NCI-H2081 (cell line): ENCODE measurements at places on chromosomes 4 and X.

DNA sequence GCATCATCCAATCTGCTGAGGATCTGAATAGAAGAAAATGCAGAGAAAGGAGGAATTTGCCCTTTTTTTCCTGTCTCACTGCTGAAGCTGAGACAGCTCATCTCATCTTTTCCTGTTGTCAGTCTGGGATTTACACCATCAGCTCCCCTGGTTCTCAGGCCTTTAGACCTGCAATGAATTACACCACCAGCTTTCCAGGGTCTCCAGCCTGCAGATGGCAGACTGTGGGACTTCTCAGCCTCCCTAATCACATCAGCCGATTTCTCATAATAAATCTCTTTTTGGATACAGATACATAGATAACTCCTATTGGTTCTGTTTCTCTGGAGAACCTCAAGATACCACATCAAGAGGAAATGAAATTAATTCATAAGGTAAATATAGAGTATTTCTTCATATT, 134.6 kb upstream of the MAB21L2 start:
- no peak for DNase-seq

DNA sequence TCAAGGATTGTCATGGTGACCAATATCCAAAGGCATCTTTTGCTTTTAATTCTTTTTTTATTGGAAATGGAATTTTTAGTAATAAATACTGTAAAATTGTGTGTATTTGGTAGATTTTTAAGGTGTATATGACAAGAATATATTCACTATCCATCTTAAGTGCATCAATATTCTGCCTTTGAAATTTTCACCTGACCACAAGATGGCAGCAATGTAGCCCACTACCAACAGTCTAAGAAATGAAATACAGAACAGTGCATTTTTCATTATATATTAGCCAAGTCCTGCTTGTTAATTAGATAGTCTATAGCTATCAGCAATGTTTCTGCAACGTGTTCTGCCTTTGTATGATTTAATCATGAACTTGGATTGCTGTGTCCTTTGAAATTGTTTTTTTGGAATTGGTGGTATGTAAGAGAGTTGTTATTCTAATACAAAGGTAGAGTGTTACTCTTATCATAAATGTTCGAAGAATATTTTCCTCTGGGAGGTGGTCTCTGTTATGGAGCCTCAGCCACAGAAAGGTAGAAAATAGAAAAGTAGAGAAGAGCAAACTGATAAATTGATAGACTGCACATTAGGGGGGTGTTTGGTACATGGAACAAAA, 38.2 kb downstream of the HPGDS start:
- peak; percentile 20 for DNase-seq

DNA sequence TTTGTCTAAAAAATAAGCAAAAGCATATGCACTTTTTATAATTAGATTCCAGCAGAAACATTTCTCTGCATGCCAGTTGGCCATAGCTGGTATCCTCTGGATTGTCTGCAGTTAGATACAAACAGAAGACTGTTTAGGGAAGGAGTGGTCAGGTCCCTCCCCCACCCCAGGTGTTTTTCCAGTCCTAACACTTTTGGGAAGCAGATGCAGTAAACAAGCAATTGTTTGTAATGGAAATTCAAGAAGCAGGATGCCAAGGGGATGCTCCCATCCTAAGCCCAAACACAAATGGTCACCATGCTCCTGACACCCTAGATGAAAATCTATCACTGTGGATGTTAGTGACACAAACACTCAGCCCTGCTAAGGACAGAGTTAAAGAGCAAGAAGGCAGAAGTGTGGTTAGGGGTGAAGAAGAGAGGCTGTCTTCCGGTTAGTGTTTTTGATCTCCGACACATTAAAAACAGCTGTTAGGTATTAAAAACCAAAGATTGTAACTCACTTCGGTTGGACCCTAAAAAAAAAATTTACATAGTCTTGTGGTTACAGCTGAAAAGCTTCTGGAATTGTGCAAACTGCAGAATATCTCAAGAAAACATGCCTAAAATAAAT, 7.9 kb downstream of the LEF1 start:
- no peak for DNase-seq

DNA sequence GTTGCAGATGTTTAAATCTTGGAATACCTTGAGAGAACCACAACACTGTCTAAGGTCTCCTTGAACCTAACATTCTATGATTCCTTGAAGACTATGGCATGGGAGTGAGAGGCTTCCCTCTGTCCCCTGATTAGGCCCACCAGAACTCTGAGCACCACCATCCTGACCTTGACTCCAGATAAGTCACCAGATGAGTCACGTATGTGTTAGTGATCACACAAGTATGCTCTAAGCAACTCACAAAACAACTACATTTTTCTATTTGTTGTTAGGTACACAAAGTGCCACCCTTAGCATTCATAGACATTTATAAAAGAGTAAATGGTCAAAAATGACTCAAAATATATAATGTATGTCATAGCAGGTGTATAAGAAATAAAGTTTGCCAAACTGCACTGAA, 252.9 kb upstream of the CXXC4 start:
- DNase-seq = no peak

DNA sequence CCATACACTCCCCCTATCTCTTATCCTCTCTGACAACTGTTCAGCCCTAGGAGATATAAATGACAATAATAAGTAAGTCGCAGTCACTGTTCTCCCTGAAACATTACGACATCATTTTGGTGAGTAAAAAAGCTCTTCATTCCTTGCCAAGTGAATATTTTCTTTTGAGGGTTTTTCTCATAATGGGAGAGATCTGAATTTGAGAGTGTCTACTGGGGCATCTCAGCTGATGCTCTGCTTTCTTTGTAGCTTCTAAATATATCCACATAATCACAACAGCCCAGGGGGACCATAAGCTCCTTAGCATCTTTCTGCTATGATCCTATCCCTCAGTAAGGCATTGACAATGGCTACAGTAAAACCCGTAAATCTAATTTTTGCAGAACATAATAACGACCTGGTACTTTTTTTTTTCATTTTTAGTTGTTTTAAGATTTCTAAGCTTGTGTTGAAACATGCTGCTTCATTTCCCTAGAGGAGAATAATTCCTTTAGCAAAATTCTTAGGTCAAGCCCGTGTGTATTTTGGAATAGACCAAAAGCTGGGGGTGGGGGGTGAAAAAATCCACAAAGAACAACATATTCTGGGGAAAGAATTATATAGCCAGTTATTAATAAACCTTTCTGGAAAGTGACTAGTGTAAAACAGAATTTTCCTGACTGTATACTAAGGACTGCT, 78.1 kb upstream of the GPM6B start:
- DNase-seq = no peak

DNA sequence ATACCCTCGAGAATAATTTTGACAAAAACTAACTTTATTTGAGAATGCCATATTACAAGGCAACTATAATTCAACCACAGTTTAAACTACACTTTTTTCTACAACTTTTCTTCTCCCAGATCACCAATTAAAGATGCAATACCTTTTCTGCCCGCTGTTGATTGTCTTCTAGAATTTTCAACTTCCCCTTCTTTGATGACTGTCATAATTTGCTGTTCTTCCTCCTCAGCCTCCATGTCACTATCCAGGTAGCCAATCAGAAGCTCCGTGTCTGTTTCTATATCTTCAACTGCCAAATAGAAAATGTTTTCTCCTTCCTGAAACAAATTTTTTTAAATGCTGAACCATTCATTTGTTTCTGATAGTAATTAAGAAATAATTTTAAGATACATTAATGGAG, 101.5 kb downstream of the PRDM5 start:
- no peak for DNase-seq

DNA sequence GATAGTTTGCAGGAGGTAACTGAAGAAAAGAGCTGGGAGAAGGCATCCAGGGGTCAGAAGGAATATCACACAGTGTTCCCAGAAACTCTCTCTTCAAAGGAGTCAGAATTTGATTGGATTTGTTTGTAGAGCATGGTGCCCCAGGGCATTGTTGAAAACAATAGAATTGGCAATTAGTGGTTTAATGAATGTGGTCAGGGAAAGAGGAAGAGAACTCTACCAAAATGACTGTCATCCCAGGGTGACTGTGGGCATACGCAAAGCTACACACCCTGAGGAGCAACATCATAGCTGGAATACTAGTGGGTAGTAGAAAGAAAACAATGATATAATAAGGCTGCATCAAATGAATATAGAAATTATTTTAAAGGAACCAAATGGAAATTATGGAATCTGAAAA, 21.5 kb downstream of the TNIP2 start:
- DNase-seq = no peak

DNA sequence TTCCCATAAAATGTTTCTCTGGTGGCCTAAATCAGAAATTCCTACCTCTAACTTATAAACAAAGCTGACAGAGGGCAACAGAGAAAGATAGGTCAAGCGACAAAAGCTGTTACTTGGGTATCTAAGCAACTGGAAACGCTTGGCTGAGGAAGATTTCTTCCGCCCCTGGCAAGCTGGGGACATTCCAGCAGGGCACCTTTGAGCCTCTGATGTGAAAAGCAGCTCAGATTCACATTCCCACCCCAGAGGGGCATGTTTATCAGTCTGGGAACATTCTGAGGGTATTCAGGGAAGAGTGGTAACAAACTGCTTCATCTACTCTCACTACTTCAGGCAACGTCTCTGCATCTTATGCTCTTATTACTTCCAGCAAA, 3.5 kb upstream of the CDS1 start:
- DNase-seq = no peak

GRCh38 chrX:123923211-123923610, 38.3 kb upstream of the STAG2 start:
- DNase-seq = no peak

GRCh38 chr4:10063544-10064300, 42.4 kb upstream of the SLC2A9 start:
- peak; percentile 48 for DNase-seq

DNA sequence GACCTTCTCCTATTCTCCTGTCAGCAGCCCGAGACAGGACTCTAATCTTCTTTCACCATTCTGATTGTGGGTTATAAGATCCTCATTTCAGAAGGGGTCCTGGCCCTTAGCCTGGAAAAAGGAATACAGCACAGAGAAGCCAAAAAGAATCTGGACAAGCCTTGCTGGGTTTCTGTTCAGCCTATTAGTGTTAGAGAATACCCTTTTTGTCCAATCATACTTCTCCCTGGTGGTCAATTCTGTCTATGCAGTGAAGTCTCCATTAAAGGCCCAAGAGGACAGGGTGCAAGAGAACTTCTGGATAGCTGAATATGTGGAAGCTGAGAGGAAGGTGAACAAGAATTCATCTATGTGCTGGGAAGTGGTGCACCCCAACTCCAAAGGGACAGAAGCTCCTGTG, 105.7 kb upstream of the AGA start:
- no peak for DNase-seq

GRCh38 chr4:183808097-183808456, 97.0 kb upstream of the STOX2 start:
- no peak for DNase-seq

DNA sequence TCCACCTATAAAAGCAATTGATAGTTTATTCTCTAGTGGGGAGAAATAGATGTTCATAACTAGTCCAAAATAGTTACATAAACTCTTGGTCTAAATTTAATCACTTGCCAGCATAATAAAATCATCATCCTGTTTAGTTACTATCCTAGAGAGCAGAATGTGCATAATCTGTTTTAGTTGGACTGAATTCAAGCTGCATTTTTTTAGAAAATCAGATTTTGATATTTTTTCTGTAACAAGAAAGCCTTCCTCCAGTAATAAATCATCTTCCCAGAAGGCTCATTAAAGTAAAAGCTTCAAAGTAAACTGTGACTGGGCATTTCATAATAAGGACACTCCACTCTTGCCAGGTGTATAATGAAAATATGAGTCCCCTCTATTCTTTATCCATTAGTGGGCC, 453.1 kb downstream of the TRAM1L1 start:
- DNase-seq = no peak

GRCh38 chr4:52843958-52844357, 18.2 kb upstream of the RASL11B start:
- DNase-seq = no peak

DNA sequence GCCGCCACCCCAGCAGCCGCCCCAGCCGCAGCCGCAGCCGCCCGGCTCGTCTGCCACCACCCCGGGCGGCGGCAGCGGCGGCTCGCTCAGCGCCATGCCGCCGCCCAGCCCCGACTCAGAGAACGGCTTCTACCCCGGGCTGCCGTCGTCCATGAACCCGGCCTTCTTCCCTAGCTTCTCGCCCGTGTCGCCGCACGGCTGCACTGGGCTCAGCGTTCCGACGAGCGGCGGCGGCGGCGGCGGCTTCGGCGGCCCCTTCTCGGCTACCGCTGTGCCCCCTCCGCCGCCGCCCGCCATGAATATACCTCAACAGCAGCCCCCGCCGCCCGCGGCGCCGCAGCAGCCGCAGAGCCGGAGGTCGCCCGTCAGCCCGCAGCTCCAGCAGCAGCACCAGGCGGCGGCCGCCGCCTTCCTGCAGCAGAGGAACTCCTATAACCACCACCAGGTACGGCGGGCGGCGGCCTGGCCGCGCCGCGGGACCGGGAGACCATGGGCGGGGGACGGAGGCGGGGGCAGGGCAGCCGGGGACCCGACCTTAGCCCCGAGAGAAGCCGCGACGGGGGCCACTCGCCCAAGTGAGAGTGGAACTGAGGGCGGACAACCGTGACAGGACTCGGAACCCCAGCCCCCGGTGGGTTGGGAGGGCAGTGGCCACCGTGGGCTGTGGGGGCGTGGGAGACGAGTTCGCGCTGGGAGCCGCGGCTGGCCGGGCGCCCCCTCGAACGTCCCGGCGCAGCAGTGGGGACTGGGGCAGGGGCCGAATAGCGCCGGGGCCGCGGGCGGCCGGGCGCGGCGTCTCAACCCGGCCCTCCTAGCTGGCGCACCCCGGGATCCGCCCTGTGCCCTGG, 1.8 kb downstream of the CPEB2 start:
- DNase-seq = peak; percentile 52

DNA sequence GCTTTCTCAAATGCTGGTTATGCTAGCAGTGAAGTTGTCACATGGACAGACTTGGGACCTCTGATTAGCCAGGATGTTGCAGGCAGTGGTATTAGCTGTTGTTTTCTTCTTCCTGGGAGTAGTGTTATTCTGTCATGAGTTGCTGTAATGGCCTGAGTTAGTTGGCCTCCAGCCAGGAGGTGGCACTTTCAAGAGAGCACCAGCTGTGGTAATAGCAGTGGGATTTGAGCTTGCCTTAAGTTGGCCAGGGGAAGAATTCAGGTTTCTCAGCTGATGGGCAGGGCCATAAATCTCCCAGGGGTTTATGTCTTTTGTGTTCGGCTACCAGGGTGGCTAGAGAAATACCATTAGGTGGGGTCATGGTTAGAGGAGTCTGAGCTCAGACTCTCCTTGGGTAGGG, 132.6 kb downstream of the GLUD2 start:
- DNase-seq = no peak

GRCh38 chr4:168636506-168637196, 139.8 kb downstream of the PALLD start:
- DNase-seq = no peak

- peak; percentile 57 for DNase-seq
These were observed 6.8 kb upstream of the TCEANC start for GRCh38 chrX:13646154-13646549.

DNA sequence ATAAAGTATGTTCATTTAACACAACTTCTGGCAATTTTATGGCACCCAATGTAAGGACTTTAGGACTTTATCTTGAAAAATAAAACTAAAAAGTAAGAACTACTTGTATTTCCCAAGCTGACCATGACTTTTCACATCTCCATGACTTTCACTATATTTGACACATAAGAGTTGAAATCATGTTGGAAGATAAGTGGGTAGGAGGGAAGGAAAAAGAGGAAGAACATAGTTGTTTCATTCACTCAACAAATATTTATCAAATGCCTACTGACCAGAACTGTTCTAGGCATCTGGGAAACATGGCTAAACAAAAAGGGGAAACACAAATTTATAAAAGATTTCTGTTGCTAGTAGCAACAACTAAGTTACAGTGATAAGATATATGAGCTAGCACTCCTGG, 16.0 kb downstream of the SCLT1 start:
- DNase-seq = no peak
